ENCODE measurements at places on chromosomes 1 and 21.

DNA sequence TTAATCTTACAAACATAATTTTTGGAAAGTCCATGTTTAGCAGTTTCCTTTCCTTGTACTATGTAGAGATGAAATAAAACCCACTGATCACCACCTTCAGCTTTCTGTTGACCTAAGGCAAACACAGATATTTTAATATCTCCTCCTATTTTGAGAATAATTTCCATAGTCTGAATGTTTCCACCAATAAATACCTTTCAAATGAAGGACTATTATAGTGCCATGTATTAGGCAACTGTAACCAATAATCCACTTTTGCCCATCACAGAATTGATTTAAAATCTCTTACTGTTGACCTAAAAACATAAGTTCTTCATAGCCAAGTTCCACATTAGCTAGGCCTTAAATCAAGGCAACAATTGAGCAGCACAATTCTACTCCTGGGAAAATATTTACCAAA is 1.8 kb downstream of the CDC42BPA start:
- no peak for DNase-seq

DNA sequence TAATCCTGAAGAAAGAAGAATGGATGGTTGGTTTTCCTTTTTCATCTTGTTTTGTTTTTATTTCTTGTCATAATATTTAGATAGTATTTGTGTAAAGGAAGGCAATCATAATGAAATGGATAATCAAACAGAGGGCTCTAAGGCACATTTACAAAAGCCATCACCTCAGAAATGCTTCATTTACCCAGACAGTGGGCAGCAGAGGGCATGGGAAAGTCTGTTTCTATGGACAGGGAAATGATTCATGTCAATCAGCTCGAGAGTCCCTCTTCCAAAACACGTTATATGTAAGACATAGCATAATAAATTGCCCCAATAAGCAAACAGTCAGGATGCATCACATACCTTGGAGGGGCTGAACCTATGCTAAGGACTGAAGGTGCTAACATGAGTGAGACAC is 426.1 kb downstream of the PLPP3 start:
- no peak for DNase-seq

- no peak for DNase-seq
Measured at GRCh38 chr1:87165177-87165576, 163.5 kb upstream of the LMO4 start.

- DNase-seq, result no peak
Measured at GRCh38 chr1:97160818-97161217, 439.2 kb downstream of the PTBP2 start.

GRCh38 chr1:232308616-232309015 is 321.3 kb downstream of the SIPA1L2 start:
- DNase-seq, result no peak

DNA sequence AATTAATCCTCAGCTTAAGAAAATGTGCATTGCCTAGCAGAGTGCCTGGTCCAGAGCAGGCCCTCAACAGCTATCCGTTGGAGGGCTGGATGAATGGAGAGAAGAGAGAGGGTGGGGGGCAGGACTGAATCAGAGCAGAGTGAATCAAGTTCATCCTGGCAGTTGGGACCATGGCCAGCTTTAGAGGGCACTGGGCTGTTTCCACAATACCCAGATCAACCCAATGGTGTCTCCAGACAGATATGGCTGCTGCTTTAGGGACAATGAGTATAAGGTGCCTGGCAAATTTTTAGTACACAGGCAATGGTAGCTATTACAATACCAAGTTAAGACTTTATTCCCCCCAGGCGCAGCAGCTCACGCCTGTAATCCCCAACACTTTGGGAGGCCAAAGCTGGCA is 17.1 kb downstream of the EMC1 start:
- no peak for DNase-seq

- no peak for DNase-seq
Measured at GRCh38 chr1:43605766-43606165, 44.2 kb upstream of the KDM4A start.

- no peak for DNase-seq
Measured at GRCh38 chr1:10980094-10980577, 32.3 kb upstream of the TARDBP start.

DNA sequence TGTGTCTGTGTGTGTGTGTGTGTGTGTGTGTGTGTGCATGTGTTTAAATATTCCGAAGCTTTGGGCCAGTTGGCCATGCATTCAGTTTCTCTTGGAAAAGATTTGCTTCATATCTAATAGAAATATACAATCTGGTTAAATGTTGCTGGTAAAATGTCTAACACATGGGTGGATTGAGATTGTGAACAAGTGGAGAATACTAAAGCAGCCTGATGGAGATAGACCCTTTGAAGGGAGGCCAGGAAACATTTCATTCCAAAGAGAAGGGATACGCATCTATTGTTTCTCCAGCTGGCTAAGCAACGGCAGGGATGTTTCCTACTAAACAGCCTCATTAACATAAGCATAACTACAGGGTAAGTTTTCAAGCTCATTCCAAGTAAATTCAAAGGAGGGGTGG is 257.5 kb upstream of the PTBP2 start:
- no peak for DNase-seq

GRCh38 chr1:161137881-161138280 is 5.4 kb upstream of the DEDD start:
- no peak for DNase-seq

GRCh38 chr21:15079269-15079668 is 14.5 kb upstream of the NRIP1 start:
- DNase-seq, result no peak

DNA sequence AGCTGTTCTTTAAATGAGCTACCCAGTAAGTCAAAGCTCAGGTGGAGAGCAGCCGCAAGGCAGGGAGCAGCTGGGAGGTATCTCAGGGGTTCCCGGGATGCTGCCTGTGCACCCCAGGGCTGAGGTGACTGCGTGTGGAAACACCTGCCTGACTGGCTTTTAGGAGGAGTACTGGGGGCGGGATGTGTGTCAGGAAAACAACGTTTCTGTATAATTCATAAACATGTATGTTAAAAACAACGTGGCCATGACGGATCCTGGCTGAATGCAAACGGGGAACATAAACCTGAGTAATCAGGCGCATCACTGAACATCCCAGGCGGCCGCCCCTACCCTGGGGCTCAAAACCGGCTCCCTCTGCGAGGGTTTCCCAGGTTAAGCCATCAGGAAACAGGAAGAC is 1.5 kb downstream of the C1orf159 start:
- no peak for DNase-seq

- no peak for DNase-seq
Measured at GRCh38 chr1:203174324-203174985, 1.2 kb downstream of the MYBPH start.

GRCh38 chr1:36481771-36482723 is 666 bp downstream of the CSF3R start:
- DNase-seq, result no peak

- DNase-seq, result no peak
Measured at GRCh38 chr1:86201311-86201710, 44.7 kb upstream of the COL24A1 start.

DNA sequence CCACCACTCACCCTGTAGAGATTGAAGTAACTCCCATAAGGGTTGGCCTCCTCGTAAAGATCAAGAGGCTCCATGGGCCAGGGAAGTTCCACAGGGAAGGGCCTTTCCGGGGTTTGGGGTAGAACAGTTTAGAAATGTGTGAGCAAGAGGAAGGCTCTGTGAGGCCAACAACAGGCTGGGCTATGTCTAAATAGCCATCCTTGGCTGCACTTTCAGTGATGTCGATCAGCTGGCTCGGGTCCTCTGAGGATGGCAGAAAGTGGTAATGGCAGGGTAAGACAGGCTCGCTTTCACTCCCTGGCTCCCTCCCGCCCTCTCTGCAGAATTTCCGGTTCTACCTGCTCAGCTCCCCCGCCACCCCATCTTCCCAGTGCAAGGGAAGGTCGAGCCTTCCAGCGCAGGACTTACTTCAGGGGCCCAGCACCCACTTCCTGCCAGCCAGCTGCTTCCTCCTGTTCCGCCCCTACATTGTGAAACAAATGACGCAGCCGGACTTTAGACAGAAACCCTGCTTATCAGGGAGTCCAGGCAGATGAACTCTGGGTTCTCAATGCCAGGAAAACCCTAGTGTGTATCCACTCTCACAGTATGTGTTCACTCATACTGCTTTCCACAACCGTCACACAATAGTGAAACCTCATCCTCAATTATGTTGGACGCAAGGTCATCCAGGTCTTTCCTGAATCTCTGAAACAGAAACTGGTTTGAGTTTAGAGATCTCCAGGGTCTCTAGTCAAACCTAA is 7.3 kb downstream of the F11R start:
- peak; percentile 45 for DNase-seq

DNA sequence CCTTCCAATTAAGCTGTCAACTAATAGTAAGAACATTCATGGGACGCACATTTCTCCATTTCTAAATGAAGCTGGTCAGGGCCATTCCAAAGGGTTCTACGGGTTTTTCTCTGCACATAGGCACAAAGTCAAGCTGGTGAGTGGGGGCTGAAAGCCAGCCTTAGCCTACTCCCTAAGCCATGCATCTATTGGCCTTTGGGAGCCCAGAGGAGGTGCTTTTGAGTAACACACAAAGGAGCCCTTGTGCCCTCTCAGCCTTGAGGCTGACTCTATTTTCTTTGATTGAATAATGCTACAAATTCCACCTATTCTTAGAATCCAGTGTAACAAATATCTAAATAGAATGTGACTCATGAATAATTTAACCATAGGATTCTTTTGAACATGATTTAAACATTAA is 73.6 kb downstream of the RGS13 start:
- no peak for DNase-seq

- DNase-seq, result no peak
Measured at GRCh38 chr1:15189692-15190370, 36.3 kb downstream of the TMEM51 start.

DNA sequence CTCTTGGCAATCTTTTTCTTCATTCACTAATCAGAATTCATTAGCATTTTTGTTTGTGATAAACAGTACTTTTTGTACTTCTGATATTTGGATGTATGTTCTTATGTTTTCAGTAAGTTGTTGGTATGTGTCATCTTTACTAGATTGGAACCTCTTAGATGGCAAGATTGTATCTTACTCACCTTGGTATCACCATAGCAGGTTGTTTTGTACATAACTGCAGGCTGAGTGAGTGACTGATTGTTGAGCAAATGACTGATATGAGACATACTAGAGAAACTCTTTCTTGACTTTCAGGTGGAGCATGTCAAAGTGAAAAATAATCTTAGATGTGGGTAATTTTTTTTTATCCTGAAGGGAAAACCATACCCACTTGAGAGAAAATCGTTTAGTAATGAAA is 173.7 kb downstream of the CLEC20A start:
- DNase-seq, result no peak

GRCh38 chr1:244674446-244674845 is 21.5 kb downstream of the DESI2 start:
- DNase-seq, result no peak

GRCh38 chr1:206679738-206680211 is 4.9 kb upstream of the MAPKAPK2 start:
- DNase-seq, result no peak

GRCh38 chr1:28986306-28986910 is 72.0 kb downstream of the EPB41 start:
- no peak for DNase-seq

GRCh38 chr1:162020150-162020549 is 3.5 kb downstream of the OLFML2B start:
- DNase-seq, result no peak

DNA sequence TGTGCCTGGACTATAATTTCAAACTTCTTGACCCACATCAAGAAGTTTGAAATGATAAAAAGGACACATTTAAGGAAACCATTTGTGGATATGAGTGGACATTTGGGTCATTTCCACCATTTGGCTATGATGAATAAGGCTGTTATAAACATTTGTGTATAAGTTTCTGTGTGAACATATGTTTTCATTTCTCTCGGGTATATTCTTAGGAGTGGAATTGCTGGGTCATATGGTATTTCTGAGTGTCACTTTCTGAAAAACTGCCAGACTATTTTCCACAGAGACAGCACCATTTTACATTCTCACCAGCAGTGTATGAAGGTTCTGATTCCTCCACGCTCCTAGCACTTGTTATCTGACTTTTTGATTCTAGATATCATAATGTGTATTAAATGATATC is 50.8 kb downstream of the GPR137B start:
- DNase-seq, result no peak

- no peak for DNase-seq
Measured at GRCh38 chr21:21179619-21180298, 181.6 kb downstream of the NCAM2 start.

DNA sequence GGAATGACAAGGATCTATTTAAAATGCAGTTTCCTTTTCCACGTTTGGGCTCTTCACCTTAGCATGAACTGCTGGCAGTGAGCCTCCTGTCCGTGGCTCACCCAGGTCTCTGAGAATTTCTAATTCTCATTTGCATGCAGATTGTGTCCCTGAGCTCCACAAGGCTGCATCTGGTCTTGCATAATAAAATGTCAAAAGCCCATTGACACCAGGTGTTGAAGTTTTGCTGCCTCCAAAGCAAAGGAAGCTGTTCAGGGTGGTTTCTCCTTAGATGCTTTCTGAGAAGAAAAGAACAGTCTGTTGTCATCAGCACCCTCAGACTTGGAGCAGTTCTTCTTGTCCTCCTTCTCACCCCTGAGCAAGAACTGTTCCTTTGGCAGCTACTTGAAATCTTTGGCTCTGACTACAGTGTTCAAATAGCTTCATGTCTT is 433.1 kb upstream of the KAZN start:
- no peak for DNase-seq

GRCh38 chr1:204222764-204223055 is 8.9 kb upstream of the GOLT1A start:
- no peak for DNase-seq

- no peak for DNase-seq
Measured at GRCh38 chr1:57674801-57675200, 250.9 kb upstream of the DAB1 start.

DNA sequence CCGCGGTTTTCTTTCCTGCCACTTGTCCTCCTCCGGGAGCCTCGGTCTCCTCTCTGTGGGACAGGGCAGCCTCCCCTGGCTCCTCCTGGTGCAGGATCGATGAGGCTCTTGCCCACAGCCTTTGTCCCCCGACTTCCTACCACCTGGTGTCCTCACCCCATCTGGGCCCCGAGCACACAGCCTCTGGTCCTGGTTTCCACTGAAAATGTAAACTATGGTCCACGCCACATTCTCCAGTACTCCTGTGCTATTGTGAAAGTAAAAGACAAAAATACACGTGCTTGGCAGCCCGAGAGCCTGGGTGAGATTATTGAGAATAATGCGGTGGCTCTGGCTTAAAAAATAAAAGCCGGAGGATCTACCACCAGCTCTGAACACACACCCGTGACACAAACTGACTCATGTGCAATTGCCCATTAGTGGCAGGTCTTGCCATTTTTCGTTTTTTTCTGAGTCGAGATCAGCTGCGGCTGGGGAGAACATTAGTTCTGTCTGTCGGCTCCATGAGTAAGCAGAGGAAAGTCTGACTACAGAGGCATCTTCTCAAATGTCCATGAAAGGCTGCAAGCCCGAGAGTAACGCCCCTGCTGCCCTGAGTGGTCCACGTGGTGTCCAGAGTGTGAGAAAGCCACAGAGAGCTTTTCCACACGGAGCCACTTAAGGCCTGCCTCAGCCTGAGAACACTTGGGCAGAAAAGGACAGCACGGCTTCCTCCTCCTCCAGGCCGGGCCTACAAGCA is 5.7 kb upstream of the COL6A2 start:
- no peak for DNase-seq

All from stimulated activated naive CD4-positive, alpha-beta T cell (primary cell).